Pancreas (tissue), 10 donors: ENCODE measurements at places on chromosomes 5 and 9. TPM values are rescaled to one million over a fixed set of nuclear protein-coding genes. Genes with fewer than 3 reads are reported as not detected.

DNA sequence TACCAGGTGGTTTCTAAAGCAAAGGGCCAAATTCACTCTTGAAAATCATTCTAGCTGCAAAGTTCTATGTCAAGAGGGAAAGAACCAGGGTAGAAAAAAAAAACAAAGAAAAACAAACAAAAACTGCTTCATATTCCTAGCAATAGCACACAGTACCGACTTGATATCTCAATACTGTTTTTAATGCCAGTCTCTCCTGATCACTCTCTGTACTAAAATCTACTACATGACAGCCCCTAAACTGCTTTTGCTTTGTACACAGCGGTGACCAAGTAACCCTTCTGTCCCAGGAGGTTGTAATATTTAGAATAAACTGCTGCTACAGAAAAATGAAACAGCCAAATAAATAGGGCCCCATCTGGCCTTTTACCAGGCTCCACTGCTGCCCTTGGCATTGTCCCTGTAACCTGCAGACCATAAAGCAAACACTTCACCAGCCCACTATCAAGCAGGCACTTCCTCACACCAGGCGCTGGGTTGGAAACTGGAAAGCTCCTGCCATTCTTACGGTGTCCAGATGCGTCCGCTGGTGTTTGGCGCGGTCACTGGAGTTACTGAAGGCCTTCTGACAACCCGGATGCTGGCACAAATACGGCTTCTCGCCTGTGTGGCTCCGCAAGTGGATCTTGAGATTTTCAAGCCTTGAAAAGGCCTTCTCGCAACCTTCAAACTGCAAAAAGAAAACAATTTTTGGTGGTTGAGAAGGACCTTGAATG is 363.2 kb downstream of the GLIS3 start:
- H3K27me3 ChIP-seq = no peaks in the 10 kb centered on the region
- H3K4me1 ChIP-seq = no peaks in the 10 kb centered on the region
- no peak for DNase-seq

DNA sequence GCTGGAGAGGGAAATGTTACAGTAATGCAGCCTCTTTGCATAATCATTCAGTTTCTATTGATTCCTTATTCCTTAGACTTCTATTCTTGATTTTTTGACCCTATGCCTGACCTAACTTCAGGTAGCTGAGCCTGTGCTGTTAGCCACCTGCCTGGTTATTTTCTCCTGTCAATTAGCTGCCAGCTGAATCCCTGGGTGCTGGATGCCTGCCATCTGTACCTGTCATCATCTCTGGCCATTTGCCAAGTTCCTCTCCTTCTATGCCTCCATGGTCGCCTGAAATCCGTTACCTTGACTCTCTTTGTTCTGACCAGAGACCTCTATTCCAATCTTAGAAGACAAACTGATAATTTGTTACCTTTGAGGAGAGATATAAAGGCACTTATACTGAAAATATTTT is 178.3 kb downstream of the CAVIN4 start:
- H3K4me3 ChIP-seq = no peak overlapping the region
- no peak for DNase-seq

- H3K4me1 ChIP-seq = no peaks in the 10 kb centered on the region
- H3K4me3 ChIP-seq = no peak overlapping the region
- DNase-seq = no peak
- no peak overlapping the region for H3K27ac ChIP-seq
These were observed 580.2 kb downstream of the CCDC171 start for GRCh38 chr9:16133032-16133431.

DNA sequence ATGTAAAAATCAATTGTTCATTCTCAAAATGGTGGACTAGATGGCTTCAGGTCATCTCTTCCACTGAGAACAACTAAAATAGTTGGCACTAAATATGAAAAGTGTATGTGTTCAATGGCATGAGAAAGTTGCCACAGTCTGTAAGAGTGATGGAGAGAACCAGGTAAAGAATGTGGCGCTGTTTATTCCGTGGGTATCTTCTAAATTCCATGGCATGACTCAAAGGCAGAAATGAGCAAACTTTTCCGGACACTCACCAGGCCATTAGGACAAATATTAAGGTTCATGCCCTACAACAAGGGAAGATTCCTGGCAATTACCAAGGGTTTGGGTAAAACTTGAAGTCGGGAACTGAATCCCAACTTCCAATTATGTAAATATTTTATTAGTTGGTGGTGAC is 825.4 kb upstream of the CDH6 start:
- no peaks in the 10 kb centered on the region for H3K36me3 ChIP-seq
- no peak overlapping the region for H3K4me3 ChIP-seq
- DNase-seq = no peak
- H3K27me3 ChIP-seq = no peaks in the 10 kb centered on the region
- H3K4me1 ChIP-seq = no peaks in the 10 kb centered on the region

DNA sequence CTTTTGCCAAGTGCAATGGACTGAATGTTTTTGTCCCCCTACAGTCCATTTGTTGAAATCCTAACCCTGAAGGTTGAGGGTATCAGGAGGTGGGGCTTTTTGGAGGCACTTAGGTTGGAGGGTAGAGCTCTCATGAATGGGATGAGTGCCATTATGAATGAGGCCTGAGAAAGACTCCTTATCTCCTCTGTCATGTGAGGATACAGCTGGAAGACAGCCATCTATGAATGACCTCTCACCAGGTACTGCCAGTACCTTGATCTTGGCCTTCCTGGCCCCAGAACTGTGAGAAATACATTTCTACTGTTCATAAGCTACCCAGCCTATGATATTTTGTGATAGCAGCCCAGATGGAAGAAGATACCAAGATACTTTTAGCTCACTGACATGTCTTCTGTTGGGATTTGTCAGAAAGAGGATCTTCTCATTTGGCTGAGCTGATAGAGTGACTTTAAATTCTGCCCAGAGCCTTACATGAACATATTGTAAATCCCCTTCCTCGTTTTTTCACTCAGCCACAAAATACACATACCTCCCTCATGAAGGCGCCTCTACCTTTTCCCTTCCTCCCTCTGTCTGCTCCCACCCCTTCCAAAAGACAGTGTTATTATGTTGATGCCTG is 256.4 kb downstream of the PDZD2 start:
- no peaks in the 10 kb centered on the region for H3K36me3 ChIP-seq
- no peak overlapping the region for H3K27ac ChIP-seq
- no peak for DNase-seq
- H3K4me3 ChIP-seq = no peak overlapping the region

DNA sequence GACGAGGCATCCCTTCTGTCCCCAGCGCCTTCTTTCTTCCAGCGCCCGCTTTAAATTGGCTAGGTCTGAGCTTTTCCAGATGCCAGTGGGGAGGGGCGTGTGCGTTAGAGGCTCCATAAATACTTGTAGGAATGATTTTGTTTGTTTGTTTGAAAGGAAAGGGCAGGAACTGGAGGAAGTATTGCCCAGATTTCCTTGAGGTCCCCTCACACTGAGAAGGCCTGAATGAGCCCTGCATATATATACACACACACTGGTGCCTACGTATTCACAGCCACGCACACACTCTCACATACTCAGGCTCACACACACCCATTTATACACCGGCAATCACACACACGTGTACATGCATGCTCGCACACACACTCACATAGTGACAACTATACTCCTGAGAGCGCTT is 1.0 kb upstream of the SLIT3 start:
- no peaks in the 10 kb centered on the region for H3K4me1 ChIP-seq
- H3K27me3 ChIP-seq = no peaks in the 10 kb centered on the region
- H3K36me3 ChIP-seq = no peaks in the 10 kb centered on the region
- no peak overlapping the region for H3K4me3 ChIP-seq

Gene STKLD1
- total RNA-seq = 0.58 TPM

Gene CMYA5
- 0.84 TPM for total RNA-seq
